Stimulated activated CD4-positive, alpha-beta T cell treated with anti-CD3 and anti-CD28 coated beads, Interleukin-15, amount 100 ng/mL, for 1 hour (primary cell): ENCODE measurements at places on chromosomes 11 and 22.

- DNase-seq = no peak
These were observed 37.1 kb downstream of the IGHMBP2 start for GRCh38 chr11:68940651-68941323.

GRCh38 chr11:71070490-71071453 is 181.6 kb downstream of the SHANK2 start:
- DNase-seq = no peak

- no peak for DNase-seq
These were observed 137.1 kb downstream of the CTTN start for GRCh38 chr11:70535191-70535971.

DNA sequence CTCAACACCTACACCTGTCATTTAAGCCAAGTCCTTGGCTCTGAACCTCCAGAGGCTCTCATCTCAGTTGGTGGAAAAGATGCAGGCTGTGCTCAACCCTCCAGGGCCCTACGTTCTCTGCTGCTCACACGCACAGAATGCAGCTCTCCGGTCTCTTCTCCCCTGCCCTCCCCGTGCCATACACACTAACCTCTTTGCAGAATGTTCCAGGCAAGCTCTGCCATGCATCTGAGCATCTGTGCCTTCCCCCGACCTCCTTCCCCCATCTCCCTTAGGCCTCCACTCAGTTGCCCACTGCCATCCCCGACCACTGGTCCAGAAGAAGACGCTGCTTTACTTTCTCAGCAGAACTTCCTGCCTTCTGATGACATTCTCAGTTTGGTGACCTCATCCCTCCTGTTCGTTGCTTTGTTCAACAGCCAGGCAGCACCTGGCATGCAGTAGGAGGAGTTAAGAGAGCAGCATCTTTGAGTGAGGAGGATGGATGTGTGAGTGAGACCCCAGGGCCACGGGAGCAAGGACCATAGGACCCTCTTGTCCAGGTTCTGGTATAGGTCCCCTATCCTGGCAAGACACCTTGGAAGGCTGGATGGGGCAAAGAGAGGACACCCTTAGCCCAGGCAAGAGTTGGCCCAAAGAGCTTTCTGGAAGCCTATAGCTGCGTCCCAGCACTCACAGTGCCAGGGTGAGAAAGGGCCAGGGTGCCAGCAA is 598.0 kb downstream of the BRD1 start:
- DNase-seq = no peak

GRCh38 chr11:27118371-27118770 is 77.8 kb downstream of the BBOX1 start:
- DNase-seq = no peak

GRCh38 chr11:46659908-46660307 is 40.5 kb downstream of the ARHGAP1 start:
- no peak for DNase-seq

GRCh38 chr11:93392867-93393266 is 62.3 kb downstream of the DEUP1 start:
- no peak for DNase-seq

- no peak for DNase-seq
These were observed 109.6 kb downstream of the TRIM29 start for GRCh38 chr11:120028181-120028896.

DNA sequence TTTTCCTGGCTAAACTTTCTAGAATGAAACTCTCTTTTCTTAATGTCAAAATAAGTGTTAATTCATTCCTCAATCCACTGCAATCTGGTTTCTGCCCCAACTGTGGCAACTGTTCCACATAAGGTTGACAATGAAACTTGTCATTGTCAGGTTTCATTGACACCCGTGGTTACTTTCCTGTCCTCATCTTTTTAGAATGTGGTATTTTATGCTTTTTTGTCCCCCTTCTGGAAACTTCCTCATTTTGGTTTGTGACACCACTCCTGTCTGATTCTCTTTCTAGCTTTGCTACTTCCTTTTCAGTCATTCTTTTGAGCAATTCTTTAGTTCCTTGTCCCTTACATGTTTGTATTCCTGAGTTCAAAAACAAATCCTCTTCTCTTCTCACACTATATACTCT is 7.5 kb upstream of the PDE3B start:
- no peak for DNase-seq

- no peak for DNase-seq
These were observed 34.2 kb upstream of the FCHSD2 start for GRCh38 chr11:73176145-73176873.
